ENCODE measurements at places on chromosomes 12 and 14. TPM values are rescaled to one million over a fixed set of nuclear protein-coding genes. Genes with fewer than 3 reads are reported as not detected.

DNA sequence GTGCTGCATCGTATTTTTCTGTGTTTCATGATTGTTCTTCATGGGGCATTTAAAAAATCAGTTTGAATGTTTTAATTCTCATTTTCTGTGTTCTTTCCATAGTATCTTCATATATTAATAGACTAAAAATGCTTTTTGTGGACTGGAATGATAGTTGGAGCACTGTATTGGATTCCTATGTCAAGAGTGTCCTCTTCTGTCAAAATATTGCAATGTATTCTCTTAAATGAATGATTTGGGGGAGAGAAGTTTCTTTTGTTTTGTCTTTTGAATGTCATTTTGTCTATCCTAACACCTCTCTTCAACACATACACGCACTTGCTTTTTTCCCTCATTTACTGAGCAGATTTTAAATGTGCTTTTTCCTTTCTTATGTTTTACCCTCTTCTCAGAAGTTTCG is 4.7 kb upstream of the EIF2S3B start:
- DNase-seq, result no peak

DNA sequence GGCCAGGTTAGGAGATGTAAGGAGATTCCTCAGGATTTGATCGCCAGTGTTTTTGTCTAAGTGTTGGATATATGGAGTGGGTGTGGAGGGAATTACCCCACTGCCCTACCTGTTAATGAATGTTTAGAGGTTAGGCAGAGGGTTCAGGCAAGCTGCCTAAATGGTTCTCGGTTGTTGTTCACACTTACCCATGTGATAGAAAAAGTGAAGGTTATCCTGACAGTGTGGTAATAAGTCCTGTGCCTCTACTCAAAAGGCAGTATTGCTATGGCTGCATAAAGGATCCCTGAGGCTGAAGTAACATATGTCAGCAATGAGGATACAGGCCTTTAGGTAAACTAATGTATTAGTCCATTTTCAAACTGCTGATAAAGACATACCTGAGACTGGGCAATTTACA is 112.0 kb downstream of the GPHN start:
- DNase-seq, result no peak

- no peak for DNase-seq
Observed at GRCh38 chr14:30608533-30609006, 13.5 kb upstream of the SCFD1 start.

GRCh38 chr12:67761566-67761965 is 113.0 kb downstream of the DYRK2 start:
- no peak for DNase-seq

- DNase-seq, result peak; percentile 79
Observed at GRCh38 chr14:69643430-69644200, 32.2 kb downstream of the SUSD6 start.

DNA sequence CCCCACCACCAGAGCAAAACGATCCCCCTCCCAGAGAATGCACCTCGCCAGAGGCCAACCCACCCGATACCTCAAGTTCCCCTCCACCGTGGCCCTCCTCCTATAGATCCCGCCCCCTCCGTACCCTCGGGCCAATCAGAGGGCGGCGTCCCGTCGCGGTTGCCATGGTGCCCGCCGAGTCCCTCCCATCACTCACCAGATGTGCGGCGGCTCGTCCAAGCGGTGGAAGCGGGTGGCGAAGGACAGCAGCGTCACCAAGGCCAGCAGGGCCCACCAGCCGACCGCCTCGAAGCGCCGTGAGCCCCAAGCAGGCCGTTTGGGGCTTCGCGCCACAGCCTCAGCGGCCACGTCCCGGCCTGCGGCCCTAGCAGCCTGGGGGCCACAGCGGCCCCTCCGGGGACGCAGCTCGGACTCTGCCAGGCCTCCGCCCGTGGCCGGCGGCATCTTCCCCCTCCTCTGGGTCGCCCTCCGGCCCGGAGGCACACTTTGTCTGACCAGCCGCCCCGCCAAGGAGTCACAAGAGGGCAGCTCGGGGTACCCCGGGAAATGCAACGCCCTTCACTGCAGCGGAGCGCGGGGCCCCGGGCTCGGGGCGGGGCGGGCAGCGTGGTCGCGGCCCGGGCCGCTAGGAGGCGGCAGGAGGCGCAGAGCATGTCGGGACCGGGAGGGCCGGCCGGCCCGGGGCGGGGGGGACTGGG is at the start of gene POMT2:
Gene POMT2, minus strand, starts transcription at position 646 of the 698 bp plus-strand sequence. Its CDS starts 202 bp downstream, at position 444.
- peak; percentile 97 for DNase-seq

Gene TTLL5
- 66.6 TPM for total RNA-seq

GRCh38 chr14:64755781-64756221 is 51.6 kb downstream of the PLEKHG3 start:
- no peak for DNase-seq

DNA sequence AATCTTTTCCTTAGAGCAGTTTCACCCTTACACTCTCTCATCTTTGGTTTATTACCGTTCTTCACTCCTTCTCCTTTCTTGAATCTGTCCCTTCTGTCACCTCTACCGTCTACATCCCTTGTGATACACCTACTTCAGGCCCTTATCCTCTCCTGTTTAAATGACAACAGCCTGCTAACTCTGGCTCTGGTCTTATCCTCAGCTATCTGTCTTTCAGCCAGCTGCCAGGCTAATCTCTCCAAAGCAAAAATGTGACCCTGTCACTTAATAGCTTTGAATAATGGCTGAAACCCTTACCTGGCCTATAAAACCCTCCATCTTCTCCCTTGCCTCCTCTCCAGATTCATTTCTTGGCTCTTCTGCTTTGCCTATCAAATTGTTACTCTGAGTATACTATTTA is 32.3 kb downstream of the BEST3 start:
- DNase-seq, result no peak

DNA sequence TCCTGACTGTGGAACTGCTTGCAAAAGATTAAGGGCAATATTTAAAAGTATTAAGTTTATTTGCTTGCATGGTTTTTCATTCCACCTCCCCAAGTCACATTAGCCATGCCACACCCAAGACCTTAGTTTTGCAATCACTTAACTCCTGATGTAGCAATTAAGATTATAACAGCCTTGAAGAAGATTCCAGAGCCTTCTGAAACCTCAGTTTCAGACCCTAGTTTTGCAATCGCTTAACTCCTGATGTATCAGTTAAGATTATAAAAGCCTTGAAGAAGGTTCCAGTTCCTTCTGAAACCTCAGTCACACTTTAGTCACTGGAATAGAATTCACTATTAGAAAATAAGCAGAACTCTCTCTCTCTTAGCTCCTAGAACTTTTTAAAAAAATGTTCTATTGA is 42.7 kb upstream of the DCN start:
- DNase-seq, result no peak

Gene CLEC1B
- not detected for total RNA-seq

GRCh38 chr12:84198294-84198946 is 714.2 kb downstream of the SLC6A15 start:
- no peak for DNase-seq

Gene FAM90A1
- not detected for total RNA-seq

DNA sequence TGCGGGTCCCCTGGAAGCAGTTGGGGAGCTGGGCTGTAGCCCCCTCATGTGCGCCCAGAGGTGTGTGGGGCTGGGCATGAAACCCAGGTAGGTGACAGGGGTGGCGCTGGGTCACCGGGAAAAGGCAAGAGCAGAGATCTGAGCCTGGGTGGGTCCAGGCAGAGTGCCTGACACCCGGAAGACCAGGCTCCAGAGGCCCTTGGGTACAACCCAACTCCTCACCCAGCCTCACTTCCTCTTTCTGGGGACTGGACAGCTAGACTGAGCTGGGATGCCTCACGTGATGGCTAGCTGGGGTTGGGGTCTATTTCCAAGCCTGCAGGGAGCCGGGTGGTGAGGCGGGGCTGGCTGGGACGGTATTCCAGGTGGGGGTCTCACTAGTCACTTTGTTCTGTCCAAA is 16.3 kb upstream of the CYP46A1 start:
- no peak for DNase-seq

Gene CEBPE
- total RNA-seq, result not detected

DNA sequence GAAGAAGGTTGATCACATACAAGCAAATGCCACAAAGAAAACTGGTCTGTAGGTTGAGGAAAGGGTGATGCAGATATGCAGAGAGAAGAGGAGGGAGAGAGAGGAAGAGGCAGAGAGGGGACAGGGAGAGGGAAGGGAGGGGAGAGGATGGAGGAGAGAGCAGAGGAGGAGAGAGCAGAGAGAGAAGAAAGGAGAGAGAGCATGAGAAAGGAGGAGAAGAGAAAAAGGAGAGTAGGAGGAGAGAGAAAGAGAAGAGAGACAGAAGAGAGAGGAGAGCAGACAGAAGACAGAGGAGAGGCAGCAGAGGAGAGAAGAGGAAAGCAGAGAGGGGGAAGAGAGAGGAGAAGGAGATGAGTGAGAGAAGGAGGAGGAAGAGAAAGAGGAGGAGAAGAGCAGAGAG is 59.2 kb downstream of the STXBP6 start:
- DNase-seq, result no peak

DNA sequence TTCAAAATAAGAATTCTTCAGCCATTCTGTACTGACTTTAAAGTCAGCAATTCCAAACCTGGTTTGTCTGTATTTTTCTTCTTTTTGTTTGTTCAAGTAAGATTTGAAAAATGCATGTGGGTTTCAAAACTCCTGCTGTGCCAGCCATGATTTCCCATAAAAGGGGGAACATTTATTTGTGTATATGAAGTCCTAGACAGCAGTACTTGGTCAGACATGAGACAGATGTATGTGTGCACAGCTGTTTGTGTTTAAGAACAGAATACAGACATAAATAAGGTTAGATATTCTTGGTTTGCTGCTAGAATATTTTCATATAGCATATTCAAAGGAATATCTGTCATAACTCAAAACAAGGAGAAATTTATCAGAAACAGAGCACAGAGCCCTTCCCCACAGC is 236.0 kb downstream of the ADAMTS20 start:
- DNase-seq, result no peak

Gene BRAP
- total RNA-seq, result 20.5 TPM

- DNase-seq, result no peak
Observed at GRCh38 chr14:24135584-24135833, 485 bp upstream of the PSME1 start.

DNA sequence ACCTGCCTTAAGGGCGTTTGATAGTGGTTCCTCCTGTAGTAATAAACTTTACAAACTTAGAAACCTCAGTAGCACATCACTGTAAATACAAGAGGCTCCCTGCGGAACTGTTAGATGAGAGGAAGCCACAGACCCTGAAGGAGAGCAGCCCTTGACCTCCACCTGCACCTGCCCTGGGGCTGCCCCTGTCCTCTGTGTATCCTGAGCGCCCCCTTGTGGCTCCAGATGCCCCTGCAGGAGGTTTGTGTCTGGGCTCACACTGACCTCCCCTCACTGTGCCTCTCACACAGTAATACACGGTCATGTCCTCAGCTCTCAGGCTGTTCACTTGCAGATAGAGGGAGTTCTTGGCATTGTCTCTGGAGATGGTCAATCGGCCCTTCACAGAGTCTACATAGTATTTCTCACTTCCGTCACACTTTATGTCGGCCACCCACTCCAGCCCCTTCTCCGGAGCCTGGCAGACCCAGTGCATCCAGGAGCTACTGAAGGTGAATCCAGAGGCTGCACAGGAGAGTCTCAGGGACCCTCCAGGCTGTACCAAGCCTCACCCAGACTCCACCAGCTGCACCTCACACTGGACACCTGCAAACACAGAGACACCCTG is 1059.8 kb downstream of the TMEM121 start:
- DNase-seq, result no peak

GRCh38 chr12:50415899-50416479 is 15.3 kb downstream of the LARP4 start:
- DNase-seq, result no peak

GRCh38 chr14:94522115-94522724 is 13.0 kb upstream of the SERPINA12 start:
- no peak for DNase-seq

- no peak for DNase-seq
Observed at GRCh38 chr12:15856097-15856982, 25.8 kb upstream of the STRAP start.

- DNase-seq, result no peak
Observed at GRCh38 chr14:38790916-38791315, 312.1 kb downstream of the SEC23A start.

- DNase-seq, result no peak
Observed at GRCh38 chr14:88322504-88323085, 474 bp downstream of the KCNK10 start.

Gene KRT3
- total RNA-seq, result not detected

DNA sequence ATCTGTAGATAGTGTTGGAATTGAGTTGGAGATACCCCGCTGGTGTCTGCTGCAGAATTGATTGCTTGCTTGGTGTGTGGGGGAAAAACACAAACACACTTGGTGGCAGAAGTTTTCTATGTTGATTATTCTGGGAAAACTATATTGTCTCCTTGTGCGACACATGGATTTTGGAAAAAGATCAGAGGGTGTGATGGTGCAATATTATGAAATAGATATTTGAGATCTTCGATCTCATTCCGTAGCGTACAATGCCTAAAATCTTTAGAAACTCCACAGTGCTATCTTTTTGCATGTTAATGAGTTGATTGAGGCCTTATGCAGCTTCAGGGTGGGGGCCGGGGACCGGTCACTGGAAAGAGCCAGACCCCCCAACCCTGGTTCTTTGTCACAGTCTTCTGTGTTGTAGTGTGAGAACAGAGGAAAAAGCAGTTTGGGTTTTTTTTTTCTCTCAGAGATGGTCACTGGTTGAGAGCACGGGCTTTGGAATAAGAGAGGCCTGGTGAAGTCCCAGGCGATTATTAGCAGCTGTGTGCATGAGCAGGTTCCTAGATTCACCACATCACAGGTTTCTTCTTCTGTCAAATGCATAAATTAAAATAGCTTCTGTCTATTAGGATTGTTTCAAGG is 88.2 kb downstream of the ST8SIA1 start:
- DNase-seq, result no peak

Gene PYGL
- total RNA-seq, result 126 TPM

Gene PLA2G1B
- not detected for total RNA-seq

- DNase-seq, result peak; percentile 68
Observed at GRCh38 chr12:121499929-121500793, 80.7 kb downstream of the KDM2B start.

Gene PPP1R1A
- total RNA-seq, result 21.6 TPM

Gene ZFHX2
- total RNA-seq, result 1.2 TPM

Measured in breast epithelium (tissue), 4 donors.